ENCODE measurements at places on chromosomes 1 and 21.

DNA sequence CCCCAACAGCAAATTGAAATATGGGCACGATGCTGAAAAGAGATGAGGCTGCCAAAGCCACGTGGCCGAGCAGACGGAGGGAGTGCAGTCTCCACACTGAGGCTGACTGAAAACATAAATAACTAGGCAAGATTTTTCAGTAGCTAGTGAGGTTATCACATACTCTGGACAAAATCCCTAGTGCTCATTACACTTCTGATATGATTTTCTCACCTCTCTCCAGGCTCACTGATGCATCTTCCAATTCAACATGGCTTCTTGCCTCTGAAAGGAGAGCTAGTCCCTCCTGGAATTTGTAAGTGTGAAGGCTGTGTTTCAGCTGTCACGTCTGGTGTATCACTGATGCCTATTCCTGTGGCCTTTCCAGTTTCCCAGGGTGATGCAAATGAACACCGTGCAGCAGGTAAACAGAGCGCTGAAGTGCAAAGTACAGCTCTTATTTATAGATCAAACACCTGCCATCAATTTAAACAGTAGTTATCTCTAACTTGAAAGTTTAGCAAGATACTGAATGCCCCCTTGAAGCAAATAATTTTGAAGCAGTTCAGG lies 656.1 kb downstream of the KIF26B start:
- DNase-seq = no peak

DNA sequence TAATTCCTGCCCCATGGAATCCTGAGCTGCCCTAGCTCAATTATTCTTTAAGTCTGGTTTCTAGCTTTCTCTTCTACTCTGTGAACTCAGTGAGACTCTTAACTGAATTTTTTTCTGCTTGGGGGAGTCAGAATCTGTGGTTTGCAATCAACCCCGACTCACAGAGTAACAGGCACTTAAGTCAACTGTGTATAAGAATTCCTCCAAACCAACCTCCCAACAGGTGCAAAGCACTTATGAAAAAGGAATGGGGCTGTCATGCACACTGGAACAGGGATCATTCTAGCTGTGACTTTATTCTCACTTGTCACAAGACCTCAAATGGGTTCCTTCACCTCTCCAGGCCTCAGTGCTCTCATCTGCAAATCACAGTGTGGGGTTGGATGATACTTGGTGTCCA lies 60.3 kb upstream of the SYT6 start:
- no peak for DNase-seq

DNA sequence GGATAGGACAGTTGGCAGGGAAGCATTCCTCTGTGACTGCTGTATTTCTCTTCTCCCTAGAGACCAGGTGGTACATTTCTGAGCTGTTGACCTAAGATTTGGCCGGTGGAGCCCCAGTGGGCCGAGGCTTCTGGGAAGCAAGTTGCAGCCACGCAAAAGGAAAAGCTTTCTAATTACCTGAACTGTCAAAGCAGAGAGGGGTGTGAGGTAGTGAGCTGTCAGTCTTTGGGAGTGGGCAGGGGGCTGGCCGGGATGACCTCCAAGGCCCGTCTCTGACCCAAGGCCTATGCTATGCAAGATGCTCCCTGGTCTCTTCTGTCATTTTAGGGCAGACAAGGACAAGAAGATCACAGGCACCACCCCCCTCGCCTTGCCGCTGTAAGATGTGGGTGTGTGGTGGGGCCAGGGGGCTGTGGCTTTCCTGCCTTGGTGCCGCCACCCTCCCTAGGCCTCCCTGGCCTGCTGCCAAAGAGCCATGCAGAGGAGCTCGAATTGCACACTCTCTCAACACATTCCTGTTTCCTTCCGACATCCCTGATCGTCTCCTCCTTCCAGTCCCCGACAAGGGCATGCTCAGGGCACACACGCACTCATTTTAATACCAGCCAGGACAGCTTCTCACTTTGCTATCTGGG lies 7.7 kb downstream of the PADI1 start:
- no peak for DNase-seq

- DNase-seq = no peak
Observed at GRCh38 chr1:221806984-221807383, 65.1 kb upstream of the DUSP10 start.

- no peak for DNase-seq
Observed at GRCh38 chr21:17732306-17732705, 86.8 kb downstream of the C21orf91 start.

GRCh38 chr1:22685591-22686059 lies 25.0 kb upstream of the EPHB2 start:
- no peak for DNase-seq

GRCh38 chr21:35372201-35372600 lies 323.1 kb upstream of the RUNX1 start:
- DNase-seq = no peak

DNA sequence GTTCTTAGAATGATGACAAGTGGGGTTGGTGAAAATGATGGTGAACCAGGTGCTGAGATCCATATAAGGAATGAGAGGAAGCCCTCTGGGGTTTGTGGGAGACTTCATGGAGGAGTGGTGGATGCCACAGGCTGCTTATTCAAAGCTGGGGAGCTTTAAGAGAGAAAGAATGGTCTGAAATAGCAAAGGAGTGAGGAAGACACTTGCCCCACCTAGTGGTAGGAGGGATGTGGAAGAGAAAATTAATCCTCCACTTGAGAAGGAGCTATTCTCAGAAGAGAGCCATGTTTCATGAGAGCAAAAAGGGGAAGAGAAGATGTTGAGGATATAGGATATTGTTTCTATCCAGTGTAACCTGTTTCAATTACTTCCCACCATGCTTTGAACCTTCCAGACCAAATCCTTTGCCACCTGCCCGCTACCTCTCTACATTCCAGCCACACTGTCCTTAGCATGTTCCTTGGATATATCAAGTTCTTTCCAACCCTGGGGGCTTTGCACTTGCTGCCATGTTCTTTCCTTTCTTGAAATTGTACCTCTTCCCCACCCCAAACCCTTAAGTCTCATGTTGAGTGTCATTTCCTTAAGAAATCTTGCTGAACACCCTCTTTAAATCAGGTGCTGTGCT lies 19.6 kb upstream of the ZNF648 start:
- peak; percentile 51 for DNase-seq

DNA sequence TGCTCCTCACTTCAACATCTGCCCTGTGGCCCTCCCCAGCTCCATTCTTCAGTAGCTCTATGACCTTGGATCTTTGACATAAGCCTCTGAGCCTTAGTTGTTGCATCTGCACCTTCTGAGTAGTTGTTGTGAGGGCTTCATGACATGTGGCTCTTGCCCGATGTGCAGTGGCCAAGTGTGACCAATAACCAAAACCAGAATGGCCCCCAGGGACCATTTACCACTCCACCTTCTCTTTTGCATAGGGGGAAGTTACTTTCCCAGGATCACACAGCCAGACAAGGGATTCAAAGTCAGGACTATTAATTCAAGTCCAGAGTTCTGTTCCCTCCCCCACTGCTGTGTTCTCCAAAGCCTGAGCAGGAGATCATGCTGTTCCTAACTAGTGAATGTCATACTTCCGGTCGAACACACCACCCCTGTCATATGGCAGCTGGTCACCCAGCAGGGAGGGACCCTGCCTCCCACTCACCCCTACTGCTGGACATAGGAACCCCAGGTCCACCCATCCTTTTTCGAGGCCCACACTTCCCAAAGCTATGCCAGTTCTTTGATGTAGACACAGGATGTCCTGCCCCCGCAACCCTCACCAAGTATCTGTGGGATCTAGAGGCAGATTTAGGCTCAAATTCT lies 4.0 kb downstream of the FGR start:
- no peak for DNase-seq

DNA sequence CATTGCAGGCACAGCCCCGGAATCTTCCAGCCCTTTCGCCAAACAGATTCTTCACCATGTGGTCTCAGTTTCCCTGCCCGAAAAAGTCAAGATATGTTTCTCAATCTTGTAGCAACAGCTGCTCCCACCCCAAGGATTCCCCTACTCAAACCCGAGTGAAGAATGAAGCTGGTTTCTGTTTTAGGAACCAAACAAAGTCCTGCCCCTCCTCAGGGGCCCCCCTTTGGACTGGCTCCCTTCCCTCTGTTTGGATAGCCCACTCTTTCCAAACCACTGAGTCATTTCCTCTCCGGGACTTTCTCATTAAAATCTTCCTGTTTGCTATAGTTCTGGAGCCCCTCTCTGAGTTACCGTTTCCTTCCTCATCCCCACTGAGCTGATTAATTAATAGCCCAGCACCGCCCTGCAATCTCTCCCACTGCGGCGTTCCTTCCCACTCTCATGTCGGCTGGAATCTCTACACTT lies 100.9 kb downstream of the TSEN15 start:
- DNase-seq = no peak

GRCh38 chr1:169234780-169235179 lies 128.3 kb downstream of the ATP1B1 start:
- no peak for DNase-seq

DNA sequence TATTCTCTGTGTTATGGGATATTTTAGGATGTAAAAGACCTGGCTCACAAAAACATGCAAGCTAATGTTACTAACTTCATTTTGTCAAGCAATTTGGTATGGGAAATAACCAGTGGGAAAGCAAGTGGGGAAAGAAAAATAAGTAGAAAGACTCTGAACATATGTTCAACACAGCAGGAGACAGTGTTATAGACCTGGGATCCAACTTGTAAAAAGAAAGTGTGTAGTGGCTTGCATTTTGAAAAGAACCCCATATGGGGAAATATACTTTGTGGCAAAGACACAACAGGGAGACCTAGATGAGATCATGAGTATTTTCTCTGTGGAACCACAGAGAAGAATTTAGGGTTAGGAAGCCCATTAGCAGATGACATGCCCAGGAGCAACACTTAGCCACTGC lies 212.7 kb upstream of the NRIP1 start:
- DNase-seq = no peak

DNA sequence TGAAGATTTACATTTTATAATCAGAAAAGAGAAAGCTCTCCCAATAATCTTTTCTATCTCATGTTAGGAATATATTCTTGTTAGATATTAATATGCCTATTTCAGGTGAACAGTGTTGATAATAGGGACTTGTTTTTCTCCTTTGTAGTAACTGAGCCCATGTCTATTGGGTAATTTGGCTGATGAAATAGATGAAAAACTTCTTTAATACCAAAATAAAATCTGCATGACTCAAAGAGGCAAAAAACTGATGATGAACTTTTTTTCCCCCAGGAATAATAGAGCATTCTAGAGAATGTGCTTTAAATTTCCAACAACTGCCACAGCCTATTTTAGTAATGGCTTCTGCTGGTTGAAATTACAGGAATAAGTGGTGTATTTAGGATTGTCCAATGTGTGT lies 178.9 kb upstream of the GREM2 start:
- no peak for DNase-seq

DNA sequence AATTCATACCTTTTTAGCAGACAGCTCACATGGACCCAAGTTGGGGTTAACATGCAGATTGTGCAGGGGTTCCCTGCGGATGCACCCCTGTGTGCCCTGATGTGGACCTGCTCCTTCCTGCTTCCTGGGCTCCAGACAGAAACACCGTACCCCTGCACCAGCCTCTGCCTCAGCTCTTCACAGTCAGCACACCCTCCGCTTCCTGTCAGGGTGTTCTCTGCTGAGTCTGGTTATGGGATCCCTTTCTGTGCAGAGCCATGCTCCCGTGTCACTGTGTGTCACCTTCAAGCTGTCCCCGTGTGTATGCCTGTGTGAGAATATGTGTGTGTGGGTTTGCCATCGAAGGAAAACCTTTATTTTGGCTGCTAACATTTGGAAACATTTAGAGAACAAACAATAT lies 48.7 kb upstream of the KCNJ15 start:
- DNase-seq = no peak

DNA sequence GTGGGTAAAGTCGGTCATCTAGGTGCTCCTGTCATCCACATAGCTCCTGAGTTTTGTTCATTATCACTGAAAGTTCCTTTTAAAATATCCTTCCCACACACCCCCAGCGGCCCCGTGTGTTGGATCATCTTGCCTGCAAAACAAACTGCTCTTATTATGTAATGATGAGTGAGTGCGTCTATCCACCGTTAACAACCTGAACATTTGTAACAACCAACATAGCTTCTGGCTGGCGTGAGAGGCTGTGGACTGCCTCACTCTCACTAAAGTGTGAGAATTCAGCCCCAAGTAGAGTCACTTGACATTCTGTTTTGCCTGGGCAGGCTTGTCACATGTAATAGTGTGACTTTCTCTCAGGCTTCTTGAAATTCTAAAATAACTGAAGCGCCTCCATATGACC lies 14.5 kb upstream of the KCNA2 start:
- DNase-seq = no peak

DNA sequence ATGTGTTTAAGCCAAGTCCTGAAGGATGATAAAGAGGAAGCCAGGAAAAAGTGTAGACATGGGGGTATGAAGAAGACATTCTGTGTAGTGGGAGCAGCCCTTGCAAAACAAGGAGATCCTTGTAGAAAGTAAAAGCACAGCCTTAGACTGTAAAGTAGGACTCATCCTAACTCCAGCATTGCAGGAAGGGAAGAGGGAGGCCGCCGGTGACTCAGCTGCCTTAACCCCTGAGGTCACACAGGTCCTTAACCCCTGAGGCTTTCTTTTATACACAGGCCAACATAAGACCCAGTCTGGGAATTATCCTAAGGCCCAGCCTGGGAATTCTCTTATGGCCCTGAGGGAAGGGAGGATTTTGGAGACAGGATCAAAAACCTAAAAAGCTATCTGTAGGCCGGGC lies 18.0 kb downstream of the PGM1 start:
- no peak for DNase-seq

- DNase-seq = peak; percentile 73
Observed at GRCh38 chr1:33298623-33299277, 22.1 kb downstream of the A3GALT2 start.

GRCh38 chr1:119482517-119483425 lies 24.2 kb upstream of the HSD3B1 start:
- no peak for DNase-seq

DNA sequence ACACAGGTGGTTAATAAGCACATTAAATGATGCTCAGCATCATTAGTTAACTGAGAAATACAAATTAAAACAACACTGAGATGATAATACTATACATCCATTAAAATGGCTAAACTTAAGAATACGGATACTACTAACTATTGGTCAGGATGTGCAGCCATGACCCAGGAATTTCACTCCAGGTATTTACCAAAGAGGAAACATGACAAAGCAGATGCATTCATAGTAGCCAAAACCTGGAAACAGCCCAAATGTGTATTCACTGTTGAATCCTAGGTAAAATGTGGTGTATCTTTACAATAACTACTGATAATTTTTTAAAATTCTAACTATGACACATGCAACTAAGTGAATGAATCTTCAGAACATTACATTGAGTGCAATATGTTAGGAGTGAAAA lies 73.0 kb downstream of the PTPRC start:
- no peak for DNase-seq

DNA sequence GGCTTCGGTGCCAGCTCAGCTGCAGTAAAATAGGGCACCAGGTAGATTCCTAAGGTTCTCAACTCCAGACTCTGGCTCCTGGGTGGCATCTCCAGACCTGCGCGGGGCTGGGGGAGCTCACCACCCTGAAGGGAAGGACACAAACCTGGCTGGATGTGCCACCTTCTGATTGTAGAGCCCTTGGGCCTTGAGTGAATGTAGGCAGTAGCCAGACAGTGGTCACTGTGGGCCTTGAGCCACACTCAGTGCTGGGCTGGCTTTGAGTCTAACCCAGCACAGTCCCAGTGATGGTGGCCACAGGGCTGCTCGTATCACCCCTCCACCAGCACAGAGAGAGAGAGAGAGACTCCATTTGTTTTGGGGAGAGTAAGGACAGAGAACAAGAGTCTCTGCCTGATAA lies 38.0 kb upstream of the SH3GLB1 start:
- DNase-seq = no peak
